ENCODE measurements at places on chromosomes 1 and 21.

GRCh38 chr1:22043198-22043769 lies 9.2 kb upstream of the CDC42 start:
- no peak for DNase-seq

- no peak for DNase-seq
Measured at GRCh38 chr1:84479998-84480397, 932 bp downstream of the RPF1 start.

DNA sequence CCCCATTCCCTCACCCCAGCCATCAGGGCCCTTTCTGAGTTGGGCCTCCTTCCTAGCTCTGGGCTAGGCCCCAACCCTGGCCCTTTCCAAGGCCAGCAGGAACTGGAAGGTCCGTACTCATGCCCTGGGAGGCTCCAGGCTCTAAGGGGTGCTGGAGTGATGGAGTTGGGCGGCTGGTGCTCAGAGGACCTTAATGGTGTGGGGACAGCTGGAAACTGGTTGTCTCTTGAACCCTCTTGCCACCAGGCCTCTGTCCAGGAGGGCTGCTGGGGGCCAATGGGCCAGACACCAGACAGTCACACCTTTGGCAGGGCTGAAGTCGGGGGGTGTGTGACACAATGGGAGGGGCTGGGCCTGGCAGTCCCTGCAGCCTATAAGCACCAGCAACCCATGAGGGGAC lies 9.2 kb upstream of the PADI1 start:
- no peak for DNase-seq

DNA sequence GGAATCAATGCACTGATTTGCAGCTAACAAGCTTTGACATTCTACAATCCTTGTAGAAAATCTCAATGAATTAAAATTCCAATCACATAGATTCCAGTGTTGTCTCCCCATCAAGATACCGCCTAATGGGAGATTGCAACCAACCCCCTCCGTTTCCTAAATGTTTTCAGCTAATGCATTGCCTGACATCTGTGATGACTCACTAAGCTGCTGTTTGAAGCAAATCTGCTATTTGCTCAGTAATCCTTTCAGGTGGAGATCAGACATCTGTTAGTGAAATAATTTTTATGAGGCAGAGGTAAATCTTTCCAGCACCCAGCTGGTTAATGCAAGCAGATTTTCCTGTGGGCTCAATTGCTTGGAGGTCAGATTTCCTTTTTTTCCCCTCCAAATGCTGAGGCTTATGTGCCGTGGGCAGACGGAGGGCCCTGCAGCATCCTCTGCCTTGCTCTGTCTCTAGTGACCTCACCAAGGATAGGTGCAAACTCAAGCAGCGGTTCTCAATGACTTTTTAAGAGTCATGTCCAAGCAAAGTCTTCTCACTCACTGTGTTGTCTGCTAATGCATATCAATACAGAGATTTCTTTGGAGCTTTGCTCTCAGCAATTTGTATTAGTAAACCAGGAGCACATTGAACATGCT lies 91.1 kb upstream of the RAB3GAP2 start:
- DNase-seq = no peak

DNA sequence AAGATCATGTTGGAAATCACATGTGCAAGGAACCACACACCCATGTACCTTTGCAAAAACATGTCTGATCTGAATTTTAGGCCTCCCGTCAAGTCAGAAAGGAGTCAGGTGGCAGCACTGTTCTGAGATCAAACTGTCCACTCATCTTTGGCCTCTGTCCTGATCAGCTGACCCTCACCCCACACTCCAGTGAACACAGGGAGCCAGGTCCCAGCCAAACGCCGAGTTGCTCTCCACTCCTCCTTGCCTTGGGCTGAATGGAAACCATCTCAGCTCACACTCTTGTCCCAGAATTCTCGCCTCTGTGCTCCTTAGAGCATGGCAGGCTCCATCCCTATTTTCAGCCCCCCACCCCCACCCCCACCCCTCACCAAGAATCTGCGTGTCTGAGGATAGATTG lies 4.6 kb upstream of the RNF186 start:
- DNase-seq = no peak

DNA sequence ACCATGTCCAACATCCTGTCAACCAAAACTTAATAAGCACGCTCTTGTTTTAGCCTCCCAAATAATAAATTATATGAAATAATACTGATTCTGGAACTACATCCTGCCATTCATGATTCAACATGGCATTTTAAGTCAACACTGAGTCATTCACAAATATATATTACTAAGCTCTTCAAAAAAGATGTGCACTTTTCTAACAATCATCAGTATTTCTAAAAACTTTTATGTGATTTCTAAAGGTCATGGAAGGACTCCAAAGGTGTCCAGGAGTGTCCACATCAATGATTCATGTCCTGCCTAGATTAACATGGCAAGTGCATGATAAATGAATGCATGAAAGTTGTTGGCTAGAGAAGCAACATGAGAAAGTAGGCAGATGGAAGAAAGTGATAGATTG lies 51.6 kb downstream of the NEGR1 start:
- DNase-seq = no peak

GRCh38 chr1:99614728-99615127 lies 31.2 kb upstream of the PALMD start:
- no peak for DNase-seq

DNA sequence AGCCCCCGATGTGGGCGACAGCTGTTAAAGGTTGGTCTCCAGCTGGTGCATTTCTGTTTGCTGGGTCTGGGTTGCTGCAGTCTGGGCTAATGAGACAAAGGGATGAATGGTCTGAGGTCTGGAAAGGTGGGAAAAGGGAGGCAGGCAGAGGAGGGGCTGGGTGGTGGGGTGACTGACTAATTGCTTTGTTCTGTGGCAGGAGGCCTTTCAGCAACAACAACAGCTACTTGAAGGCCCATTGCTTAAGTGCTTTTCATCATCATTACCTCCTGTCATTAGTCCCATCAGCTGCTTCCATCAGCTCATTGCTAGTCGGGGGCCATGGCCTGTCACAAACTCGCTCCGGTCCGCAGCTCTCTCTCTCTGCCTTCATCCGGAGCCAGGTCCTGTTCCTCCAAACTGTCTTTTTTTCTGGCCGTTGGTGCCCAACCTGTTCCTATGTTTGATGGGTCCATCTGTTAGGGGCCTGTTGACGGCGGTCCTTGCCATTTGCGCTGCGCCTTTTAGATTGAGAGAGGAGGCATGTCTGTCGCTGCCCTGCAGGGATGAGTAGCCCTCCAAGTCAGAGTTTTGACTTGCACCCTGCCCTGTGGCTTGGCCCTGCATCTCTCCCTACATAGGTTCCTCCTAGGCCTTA lies 105.6 kb upstream of the PLXNA2 start:
- no peak for DNase-seq

- no peak for DNase-seq
Measured at GRCh38 chr1:210908791-210909190, 225.2 kb downstream of the KCNH1 start.

DNA sequence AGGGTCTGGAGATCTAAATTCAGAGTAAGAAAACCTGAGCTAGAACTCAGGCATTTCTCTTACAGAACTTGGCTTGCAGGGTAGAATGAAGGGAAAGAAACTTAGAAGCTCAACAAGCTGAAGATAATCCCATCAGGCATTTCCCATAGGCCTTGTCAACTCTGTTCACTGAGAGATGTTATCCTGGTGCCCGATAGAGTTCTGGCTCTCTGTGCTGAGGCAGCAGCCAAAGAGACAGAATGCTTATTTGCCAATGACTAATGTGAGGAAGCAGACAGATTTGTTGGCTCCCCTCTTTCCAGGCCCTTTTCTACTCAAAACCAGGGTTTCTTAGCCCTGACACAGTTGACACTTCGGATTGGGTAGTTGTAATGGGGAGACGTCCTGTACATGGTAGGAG lies 22.3 kb upstream of the TRIM45 start:
- no peak for DNase-seq

- DNase-seq = no peak
Measured at GRCh38 chr21:33937146-33937545, 21.5 kb upstream of the ATP5PO start.

DNA sequence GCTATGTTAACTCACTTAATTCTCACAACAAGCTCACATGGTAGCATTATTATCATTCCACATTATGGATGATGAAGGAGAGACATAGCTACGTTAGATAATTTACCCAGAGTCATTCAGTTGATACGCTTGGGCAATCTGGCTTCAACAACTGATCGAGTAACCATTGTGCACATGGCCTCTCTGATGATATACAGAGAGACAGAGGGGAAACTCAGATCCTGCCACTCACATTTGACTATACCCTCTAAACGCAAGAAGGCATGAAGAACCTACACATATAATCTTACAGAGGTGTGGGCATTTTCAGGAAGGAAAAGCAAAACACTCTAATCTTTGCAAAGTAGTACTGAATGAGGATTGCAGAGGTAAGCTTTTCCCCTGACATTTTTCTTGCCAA lies 360.1 kb downstream of the BARHL2 start:
- DNase-seq = no peak

DNA sequence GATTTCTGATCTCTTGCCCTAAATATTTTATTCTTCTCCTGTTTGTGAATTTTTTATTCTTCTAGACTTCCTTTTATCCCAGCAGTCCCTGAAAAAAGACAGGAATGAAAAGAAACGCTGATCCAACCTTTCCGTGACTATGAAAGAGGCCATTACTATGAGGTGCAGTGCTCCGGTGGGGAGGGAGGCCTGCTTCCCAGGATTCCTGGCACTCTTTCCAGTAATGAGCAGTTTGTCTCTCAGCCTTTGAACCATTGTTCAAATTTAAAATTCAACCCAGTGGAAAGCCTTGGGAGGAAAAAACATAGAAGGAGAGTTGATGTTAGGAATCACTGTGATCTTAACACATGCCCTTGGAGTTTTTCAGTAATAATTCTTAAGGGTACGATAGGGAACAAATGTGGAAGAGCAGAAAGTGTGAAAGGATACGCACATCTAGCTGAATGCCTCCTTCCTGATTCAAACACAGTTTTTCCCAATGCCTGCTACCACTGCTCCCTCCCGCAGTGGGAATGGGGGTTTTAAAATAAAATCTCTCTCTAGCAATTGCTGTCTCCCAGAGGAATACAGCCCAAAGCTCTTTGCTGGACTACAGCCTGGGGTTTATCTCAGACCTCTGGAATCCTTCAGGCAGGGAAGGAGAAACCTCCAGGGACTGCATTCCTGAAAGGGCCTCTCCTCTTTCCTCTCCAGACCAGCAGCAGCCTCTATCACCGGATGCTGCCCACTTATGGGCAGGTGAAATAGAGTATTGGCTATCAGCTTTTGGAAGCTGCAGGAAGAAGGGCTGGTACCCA lies 6.1 kb downstream of the IER5 start:
- no peak for DNase-seq

GRCh38 chr1:2330035-2330434 lies 61.3 kb downstream of the MORN1 start:
- no peak for DNase-seq

GRCh38 chr1:203492082-203492747 lies 1.7 kb upstream of the OPTC start:
- DNase-seq = no peak

DNA sequence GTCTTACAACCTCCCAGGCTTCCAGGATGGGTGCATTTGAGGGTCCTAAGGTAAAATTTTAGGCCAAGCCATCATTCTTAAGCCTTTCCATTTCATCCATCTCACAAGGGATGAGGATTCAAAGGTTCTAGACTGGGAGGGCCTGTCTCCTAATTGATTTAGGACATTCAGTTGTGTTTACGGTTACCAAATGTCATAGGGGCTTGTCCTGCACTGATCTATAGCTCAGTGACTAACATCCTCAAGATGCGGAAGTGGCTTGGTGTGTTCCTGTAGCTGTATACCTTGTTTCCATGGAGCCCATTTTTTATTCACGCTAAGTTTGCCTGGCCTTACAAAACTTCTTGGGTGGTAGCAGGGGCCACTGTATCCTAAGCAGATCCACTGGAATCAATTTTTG lies 52.8 kb downstream of the DUSP10 start:
- no peak for DNase-seq

- no peak for DNase-seq
Measured at GRCh38 chr1:28865997-28866650, 48.2 kb upstream of the EPB41 start.

DNA sequence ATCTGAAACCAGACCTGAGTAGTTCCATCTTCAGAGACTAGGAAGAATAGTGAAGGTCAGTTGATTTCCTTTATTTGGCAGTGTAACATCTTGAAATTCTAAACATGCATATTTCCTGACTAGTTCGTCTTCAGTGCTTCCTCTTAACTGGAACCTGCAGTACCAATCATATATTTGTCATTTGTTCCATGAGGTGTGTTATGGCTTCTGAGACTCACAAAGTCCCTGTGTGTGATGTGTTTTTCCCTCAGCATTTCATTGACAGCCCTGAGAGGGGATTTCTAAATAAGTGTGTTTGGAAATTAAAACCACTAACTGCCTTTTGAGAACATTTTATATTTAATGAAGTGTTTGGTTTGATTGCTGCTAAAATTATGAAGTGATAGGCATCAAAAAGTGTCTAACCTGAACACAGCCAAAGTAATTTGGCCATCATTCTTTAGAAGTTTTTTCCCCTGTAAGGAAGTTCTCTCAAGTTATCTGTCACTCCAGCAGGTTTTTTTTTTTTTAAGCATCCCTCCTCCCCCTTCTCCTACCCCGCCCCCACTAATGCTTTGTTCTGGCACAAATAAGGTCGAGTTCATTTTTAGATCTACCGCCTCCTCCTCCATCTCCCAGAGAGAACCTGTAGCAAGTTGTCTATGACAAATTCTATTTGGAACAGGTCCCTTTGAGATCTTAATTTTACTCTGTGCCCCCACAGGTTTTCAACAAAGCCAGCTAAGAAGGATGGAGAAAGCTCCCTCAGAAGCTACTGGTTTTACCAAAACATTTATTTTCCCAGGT lies 61.4 kb downstream of the TMEM200B start:
- no peak for DNase-seq

- no peak for DNase-seq
Measured at GRCh38 chr1:95179205-95179986, 54.6 kb upstream of the RWDD3 start.

DNA sequence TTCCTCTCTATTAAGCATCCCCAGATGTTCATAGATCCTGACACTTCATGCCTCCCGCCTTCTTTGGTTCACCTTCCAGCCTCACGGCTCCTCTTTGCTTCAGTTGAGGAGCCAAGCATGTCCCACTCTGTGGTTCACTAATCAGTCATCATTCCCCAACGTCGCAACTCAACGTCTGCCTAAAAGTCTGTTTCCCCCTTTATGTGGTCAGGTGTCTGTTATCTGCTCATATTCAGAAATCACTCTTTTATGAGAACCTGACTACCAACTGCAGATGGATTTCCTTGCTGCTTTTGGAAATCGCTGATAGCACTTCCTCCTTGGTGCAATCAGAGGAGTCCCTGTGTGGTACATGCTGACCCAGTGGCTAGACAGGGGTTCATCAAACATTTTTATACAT lies 94.1 kb upstream of the VANGL1 start:
- no peak for DNase-seq

DNA sequence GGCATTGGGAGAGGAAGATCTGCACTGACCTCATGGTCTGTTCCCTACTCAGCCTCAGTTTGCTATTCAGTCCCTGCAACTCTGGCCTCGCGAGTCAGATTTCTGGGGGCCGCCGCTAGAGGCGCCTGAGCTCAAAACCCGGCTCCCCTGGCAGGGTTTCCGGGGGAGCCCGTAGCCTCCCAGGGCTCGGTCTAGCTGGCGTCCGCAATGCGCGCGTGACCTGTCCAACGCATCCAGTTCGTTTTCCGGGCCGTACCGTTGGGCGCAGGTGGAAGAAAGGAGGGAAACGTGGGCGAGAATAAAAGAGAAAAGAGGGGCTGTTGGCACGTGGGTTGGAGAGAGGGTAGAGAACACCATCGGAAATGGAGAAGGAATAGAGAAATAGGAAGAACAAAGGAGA lies at the start of gene ADAM30:
ADAM30 (minus strand) TSS at position 213 of the 400 bp plus-strand sequence; CDS start at position 34, 179 bp downstream.
- no peak for DNase-seq

- no peak for DNase-seq
Measured at GRCh38 chr1:76377247-76377646, 302.7 kb downstream of the ST6GALNAC3 start.

Measured in left renal cortex interstitium (tissue), 4 donors.